ENCODE measurements at places on chromosomes 13 and 19.

- DNase-seq: no peak
Observed at GRCh38 chr13:29077051-29077813, 257.1 kb downstream of the MTUS2 start.

DNA sequence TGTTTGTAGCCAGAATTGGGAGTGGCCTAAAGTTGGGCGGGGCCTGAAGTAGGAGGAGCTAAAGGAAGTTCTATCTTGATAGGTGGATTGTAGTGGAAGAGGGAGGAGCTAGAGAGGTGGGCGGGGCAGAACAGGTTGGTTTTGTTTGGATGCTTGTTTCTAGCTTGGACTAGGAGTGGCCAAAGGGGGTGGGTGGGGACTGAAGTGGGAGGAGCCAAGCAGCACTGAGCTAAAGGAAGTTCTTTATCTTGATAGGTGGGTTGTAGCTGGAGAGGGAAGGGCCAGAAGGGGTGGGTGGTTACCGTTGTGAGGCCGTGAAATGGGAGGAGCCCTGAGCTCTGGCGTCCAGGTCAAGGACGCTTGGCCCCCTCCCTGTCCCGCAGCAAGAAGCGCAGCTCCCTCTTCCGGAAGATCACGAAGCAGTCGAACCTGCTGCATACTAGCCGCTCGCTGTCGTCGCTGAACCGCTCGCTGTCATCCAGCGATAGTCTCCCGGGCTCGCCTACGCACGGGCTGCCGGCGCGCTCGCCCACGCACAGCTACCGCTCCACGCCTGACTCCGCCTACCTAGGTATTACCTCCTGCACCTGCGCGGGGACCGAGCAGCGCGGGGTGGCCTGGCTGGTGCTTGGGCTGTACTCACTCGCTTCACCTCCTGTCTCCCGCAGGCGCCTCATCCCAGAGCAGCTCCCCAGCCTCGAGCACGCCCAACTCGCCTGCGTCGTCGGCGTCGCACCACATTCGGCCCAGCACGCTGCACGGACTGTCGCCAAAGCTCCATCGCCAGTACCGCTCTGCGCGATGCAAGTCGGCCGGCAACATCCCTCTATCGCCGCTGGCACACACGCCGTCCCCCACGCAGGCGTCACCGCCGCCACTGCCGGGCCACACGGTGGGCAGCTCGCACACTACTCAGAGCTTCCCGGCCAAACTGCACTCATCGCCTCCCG is 8.0 kb downstream of the DNASE2 start:
- DNase-seq: no peak

DNA sequence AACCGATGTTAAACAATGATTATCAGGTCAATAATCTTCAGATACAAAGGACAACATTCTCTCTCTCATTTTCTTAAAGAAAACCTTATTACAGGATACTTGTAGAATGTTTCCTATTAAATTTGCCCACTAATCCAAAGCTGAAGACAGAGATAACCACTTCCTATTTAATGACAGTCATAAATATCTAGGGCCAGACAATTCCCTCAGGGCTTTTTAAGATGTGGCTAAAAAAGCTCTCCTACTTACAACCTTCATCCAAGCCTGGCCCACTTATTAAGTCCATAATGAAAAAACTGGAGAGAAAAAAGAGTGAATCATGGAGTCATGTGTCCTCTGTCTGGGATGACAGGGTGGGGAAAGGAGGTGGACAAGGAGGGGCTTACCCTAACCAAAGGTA is 235.9 kb downstream of the KLF12 start:
- no peak for DNase-seq

DNA sequence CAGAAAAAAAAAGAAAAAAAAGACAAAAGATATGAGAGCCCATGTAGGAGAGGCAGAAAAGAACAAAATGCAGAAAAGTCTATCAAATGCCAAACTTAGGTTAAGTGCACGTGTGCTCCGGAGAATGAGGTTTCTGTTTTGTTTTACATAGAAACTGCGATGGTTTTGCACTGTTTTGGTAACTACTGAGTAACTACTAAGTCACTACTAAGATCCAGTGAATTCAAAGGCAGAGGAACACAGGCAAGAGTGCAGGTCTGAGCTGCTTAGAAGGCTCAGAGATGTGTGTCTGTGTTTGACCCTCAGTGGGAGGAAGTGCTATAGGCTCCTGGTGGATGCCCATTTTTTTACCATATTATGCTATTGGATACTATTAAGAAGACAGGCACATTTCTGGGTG is 299.3 kb downstream of the NDFIP2 start:
- DNase-seq: no peak

DNA sequence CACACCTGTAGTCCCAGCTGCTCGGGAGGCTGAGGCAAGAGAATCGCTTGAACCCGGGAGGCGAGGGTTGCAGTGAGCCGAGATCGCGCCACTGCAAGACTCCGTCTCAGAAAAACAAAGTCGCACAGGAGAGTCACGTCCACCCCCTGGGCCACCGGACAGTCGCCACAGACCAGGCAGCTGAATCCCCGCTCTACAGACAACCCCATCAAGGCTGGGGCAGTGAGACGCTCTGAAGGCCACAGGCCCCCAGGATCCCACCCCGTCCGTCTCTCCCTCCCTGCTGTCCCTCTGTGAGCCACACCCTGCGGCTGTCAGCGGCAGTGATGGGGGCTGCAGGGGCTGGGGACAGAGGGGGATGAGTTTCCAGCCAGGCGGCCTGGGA is 15.5 kb upstream of the PTBP1 start:
- DNase-seq: no peak

DNA sequence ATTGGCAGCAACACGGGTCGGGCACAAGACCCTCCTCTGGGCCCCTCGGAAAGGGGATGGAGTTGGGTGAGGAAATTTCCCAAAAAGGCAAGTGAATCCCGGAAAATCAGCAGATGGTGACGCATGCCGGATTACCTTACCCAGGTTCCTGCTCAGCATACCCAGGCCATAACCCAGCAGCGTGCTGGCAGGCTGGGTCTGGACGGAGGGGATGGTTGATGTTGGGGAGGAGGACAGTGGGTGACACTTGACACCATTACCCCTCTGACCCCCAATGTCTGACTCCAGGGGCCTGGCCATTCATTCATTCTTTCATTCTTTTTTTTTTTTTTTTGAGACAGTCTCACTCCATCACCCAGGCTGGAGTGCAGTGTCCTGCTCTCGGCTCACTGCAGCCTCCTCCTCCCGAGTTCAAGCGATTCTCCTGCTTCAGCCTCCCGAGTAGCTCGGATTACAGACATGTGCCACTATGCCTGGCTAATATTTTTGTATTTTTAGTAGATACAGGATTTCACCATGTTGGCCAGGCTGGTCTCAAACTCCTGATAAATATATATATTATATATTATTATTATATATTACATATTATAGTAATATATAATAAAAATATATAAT is 799 bp downstream of the PVR start:
- no peak for DNase-seq

DNA sequence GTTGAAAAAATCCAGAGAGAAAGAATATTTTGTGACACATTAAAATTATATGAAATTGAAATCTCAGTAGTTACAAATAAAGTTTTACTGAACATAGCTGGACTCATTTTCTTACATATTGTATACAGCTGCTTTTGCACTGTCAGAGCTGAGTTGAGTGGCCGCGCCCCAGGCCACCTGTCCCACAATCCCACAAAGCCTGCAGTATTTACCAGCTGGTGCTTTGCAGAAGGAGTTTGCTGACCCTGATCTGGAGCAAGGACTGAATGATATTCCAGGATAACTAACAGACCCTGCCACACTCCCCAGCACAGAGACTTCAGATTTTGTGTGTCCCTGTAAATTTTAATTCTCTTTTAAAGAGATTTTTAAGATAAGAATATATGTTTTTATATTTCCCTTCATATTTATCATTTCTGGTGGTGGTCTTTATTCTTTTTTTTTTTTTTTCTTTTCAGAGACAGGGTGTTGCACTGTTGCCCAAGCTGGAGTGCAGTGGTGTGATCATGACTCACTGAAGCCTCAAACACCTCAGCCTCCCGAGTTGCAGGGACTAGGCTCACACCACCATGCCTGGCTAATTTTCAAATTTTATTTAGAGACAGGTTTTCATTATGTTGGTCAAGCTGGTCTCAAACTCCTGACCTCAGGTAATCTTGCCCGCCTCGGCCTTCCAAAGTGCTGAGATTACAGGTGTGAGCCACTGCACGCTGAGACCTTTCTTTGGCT is 48.5 kb downstream of the TDRD12 start:
- DNase-seq: no peak

- no peak for DNase-seq
Observed at GRCh38 chr13:80359414-80359777, 18.5 kb upstream of the SPRY2 start.

DNA sequence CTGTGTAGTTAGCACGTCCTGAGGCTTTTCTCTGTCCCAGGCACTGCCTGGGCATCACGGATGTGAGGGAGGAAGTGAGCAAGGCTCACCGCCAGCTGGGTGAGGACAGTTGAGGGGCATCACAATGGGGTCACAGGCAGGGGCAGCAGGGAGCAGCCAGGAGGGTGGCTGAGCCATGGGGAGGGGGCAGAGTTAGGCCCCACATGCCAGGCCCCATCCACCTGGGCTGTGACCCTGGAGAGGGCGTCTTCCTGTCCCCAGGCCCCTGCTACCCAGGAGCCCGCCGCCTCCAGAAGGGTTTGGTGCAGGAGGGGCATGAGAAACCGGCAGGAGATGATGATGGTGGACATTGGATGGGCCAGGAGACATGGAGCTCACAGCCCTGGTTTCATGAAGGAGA is 56.8 kb upstream of the F7 start:
- DNase-seq: no peak

DNA sequence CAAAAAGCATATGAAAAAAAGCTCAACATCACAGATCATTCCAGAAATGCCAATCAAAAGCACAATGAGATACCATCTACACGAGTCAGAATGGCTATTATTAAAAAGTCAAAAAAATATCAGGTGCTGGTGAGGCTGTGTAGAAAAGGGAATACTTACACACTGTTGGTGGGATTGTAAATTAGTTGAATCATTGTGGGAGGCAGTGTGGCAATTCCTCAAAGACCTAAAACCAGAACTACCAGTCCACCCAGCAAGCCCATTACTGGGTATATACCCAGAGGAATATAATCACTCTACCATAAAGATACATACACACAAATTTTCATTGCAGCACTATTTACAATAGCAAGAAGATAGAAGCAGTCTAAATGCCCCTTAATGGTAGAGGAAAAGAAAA is 529.9 kb downstream of the SLITRK1 start:
- no peak for DNase-seq

DNA sequence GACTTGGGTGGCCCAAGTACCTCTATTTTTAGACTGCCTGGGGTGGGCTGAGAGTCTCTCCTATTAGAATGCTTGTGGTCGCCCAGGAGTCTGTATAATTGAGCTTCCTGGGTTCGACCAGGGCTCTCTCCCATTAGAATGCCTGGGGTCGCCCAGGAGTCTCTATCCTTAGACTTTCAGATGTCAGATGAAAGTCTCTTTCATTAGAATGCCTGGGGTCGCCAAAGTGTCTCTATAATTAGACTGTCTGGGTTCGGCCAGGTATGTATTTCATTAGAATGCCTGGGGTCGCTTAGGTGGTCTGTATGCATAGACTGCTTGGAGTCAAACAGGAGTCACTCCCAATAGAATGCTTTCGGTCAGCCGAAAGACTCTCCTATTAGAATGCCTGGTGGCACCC is 1471.7 kb downstream of the UQCRFS1 start:
- no peak for DNase-seq

- no peak for DNase-seq
Observed at GRCh38 chr13:47480121-47480520, 521.0 kb downstream of the SUCLA2 start.

- DNase-seq: no peak
Observed at GRCh38 chr19:29475469-29475868, 50.3 kb upstream of the VSTM2B start.

- DNase-seq: no peak
Observed at GRCh38 chr13:103130681-103131210, 64.5 kb upstream of the SLC10A2 start.

DNA sequence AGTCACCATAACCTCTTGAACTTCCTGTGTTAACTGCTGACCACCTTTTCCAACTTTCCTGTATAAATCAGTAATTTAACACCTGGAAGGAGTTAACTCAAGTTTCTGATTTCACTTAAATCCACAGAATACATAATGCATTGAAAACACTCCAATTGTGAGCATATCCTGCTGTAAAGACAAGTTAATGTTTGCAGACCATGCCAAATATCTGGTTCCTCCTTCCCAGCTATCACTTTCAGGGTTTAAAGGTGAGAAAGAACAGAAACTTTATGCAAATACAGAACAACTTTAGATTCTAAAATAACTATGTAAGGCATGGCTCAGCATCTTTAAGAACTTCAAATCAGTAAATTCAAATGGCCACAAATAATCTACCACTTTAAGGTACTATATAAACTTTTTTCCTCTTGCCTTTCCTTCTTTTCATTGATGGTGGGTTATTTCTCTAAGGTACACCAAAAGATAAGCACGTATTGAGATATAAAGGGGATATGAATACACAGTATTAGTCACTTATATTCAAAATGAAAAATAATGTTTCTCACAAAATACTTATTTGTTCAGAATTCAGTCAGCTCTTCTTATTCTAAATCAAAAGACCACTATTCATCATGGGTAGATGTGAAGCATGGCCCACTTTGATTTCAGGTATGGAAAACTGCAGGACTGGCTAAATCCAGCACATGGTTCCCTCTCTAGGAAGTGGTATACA is 6.6 kb upstream of the TPTE2 start:
- no peak for DNase-seq

GRCh38 chr13:66009241-66009640 is 1220.9 kb downstream of the PCDH9 start:
- no peak for DNase-seq

GRCh38 chr13:51998723-51999509 is 12.3 kb downstream of the ATP7B start:
- DNase-seq: no peak

DNA sequence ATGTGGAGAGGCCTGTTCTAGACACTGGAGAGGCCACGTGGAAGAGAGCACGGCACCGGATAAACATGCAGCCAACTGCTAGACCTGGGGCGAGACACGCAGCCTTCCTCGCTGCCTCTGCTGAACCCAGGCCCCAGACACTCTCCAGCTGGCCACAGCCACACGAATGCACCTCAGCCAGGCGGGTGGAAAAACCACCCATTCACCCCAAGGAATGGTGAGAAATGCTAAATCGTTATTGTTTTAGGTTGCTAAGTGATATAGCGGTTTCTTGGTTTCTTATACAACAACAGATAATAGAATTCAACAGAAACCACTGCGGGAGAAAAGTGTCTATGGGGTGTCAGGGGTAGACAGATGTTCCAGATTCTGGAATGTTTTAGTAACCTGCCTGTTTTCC is 52.5 kb downstream of the STK24 start:
- DNase-seq: no peak

- DNase-seq: no peak
Observed at GRCh38 chr19:16627928-16628182, 149 bp downstream of the MED26 start.

GRCh38 chr19:6475321-6476108 is 6.1 kb downstream of the DENND1C start:
- DNase-seq: no peak

All from activated naive CD4-positive, alpha-beta T cell (primary cell).